ENCODE measurements at places on chromosomes 16 and 17. TPM values are rescaled to one million over a fixed set of nuclear protein-coding genes. Genes with fewer than 3 reads are reported as not detected.

The NECAB2 gene
- not detected for total RNA-seq

The KRT39 gene
- not detected for total RNA-seq

The SRCIN1 gene
- total RNA-seq: 1.2 TPM

The COL1A1 gene
- total RNA-seq: 123 TPM

The KRTAP9-4 gene
- total RNA-seq: not detected

The NCBP3 gene
- 15.0 TPM for total RNA-seq

The MMP2 gene
- total RNA-seq: 211 TPM

The STX1B gene
- total RNA-seq: 2.6 TPM

The ANKS4B gene
- not detected for total RNA-seq

The CFAP97D1 gene
- not detected for total RNA-seq

The C16orf92 gene
- total RNA-seq: not detected

The KRT12 gene
- total RNA-seq: not detected

The HIGD1B gene
- 7.4 TPM for total RNA-seq
